ENCODE measurements at places on chromosomes 11 and 22. TPM values are rescaled to one million over a fixed set of nuclear protein-coding genes. Genes with fewer than 3 reads are reported as not detected.
A peak's percentile ranks its signal among the peaks of the same experiment; 100 is the strongest.

- no peak for DNase-seq
Observed at GRCh38 chr11:35927682-35928081, 16.2 kb upstream of the LDLRAD3 start.

- DNase-seq: no peak
Observed at GRCh38 chr11:14611939-14612338, 31.7 kb upstream of the PDE3B start.

GRCh38 chr11:11482730-11483129 lies 129.7 kb upstream of the CSNK2A3 start:
- DNase-seq: no peak

GRCh38 chr11:7314811-7315604 lies 63.3 kb downstream of the SYT9 start:
- no peak for DNase-seq

GRCh38 chr22:45210991-45211390 lies 29.7 kb downstream of the KIAA0930 start:
- DNase-seq: peak; percentile 90

GRCh38 chr11:84236436-84236835 lies 950.3 kb upstream of the CCDC90B start:
- DNase-seq: no peak

DNA sequence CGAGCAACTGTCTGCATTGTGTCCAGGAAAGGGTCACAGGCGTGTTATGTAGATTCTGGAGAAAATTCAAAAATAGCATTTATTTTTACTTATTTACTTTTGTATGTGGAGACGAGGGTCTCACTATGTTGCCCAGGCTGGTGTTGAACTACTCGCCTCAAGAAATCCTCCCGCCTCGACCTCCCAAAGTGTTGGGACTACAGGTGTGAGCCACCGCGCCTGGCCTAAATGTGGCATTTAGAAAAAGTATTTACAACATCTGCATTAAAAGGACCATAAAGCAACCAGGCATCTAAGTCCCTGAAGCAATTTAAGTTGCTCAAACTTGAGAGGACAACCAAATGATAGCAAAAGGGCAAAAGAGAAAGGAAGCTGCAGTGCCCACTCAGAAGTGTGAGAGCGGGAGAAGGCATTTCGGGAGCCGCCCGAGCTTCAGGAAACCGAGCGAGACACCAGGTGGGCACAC lies 595 bp downstream of the TRIM66 start:
- peak; percentile 38 for DNase-seq

DNA sequence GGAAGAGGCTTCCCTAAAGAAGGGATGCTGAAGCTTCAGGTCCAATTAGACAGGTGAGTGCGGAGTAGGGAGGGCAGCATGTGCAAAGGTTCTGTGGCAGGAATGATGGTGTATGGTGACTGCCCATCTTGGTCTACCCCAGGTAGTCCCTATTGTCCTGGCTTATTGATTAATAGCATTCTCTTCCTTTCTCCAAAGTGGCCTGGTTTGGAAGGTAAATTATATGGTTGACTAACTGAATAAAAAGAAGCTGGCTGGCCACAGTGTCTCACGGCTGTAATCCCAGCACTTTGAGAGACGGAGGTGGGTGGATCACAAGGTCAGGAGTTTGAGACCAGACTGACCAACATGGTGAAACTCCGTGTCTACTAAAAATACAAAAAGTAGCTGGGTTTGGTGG lies 230.5 kb downstream of the MIAT start:
- DNase-seq: no peak

The CEND1 gene
- not detected for total RNA-seq

The PARVA gene
- 23.0 TPM for total RNA-seq

The OR51B2 gene
- total RNA-seq: 0.59 TPM

The POTEH gene
- not detected for total RNA-seq
